ENCODE measurements at places on chromosomes 7 and 10.

- no peak for DNase-seq
Observed at GRCh38 chr10:99365736-99366135, 36.6 kb downstream of the CNNM1 start.

- no peak for DNase-seq
Observed at GRCh38 chr10:49094646-49095045, 20.7 kb downstream of the VSTM4 start.

DNA sequence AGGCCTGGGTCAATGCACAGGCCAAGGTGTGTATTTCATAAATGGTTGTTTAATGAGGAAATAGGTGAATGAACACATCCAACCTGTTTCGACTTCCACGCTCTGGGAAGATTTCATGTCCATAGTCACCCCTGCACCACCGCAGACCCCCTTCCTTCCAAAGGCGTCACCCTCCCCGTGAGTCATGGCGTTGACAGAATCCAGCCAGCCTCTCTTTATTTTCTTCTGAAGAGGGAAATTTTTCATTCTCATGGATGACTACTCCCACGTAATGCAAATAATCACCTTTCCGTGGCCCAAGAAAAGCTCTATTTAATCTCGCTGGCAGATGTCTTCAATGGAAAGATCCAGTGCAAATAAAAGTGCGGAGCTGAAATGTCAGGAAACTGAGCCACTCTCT, 75.3 kb upstream of the FOXK1 start:
- DNase-seq = no peak

DNA sequence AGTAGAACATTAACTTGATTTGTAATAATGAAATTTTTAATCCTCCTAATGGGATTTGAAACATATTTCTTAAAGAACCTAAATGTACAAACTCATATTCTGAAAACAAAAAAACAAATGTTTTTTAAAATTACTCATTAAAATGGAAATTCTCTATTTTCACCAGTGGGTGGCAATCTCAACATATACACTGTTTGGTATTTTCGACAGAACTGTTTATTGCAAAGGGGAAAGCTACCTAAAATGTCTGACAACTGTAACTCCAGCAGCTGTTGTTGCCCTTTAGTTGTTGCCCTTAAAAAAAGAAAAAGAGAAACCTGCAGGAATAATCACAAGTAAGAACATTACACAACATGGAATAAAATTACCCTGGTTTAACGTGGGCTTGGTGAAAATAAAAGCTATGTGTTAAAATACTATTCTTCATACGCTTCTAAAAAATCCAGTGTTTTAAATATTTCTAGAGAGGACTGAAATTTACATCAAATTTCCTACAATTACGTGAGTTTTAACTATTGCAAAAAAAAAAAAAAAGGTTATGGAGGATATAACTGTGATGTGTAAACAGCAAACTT, 54.5 kb downstream of the COL1A2 start:
- peak; percentile 71 for DNase-seq

DNA sequence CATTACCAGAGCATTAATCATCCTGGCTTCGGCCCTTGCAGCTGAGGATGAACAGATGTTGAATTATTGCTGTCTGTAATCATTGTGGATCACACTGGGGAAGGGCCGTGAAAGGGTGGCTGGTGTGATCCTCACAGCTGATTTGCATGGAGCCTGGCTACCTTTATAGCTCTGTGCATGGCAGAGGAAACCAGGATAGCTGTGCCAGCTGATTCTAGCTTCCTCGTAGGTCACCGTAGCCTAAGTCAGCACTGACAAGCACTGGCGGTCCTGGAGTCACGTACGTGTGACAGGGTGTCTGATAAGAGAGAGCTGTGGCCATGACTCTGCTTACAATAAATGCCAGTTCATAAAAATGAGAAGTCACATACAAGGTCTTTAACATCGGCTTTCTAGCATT, 76.5 kb downstream of the INSYN2A start:
- peak; percentile 16 for DNase-seq

DNA sequence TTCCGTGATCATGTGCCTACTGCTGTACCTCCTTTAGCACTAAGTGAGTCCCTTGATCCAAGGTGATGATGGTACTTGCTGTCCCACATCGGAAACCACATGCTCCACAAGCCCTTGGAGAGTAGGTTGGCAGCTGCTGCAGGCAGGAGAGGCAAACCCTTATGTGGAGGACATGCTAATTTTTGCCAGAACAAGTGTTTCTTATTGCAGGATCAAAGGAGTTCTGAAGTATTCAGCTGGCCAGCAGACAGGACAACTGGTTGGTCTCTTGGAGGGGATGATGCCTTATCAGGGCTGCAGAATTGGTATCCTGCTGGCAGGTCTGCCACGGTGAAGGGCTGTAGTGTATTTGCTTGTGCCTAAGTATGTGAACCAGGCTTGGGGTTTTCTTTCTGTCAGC, 36.8 kb downstream of the NACAD start:
- DNase-seq = no peak

GRCh38 chr10:4515721-4516120, 310.3 kb upstream of the AKR1E2 start:
- DNase-seq = no peak

DNA sequence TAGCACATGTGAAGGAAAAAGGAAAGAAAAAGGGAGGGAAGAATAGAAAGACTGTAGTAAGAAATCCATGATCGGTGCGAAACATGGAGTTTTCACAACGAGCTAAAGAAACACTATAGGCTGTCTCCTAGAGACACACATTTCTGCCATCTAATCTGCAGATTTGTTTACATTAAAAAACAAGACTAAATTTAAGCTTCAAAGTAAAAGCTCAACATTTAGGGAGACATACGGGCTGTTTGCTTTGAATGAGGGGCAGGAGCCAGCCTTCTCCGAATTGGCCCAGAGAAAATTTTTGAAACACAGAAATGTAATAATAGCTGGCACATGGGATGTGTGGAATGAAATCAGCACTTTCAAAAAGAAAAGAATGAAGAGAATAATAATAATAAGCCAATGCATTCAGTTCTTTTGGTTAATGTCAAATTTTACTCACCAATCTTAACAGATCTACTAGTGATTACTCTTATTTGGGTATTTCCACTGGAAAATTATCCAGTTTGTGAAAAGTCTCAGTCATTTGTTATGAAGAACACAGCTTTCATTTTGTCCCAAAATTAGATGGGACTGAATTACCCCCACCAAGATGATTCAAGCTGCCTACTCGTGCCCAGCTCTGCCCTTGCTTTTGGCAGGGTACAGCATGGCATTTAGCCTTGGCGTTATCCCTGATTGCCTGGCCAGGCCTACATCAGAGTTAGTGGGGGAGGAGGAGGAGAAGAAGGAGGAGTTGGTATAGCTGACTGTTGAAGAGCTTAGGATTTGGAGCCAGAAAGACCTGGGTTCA, 47.1 kb downstream of the MTURN start:
- DNase-seq = no peak

GRCh38 chr7:17672783-17673182, 267.5 kb downstream of the SNX13 start:
- DNase-seq = no peak

DNA sequence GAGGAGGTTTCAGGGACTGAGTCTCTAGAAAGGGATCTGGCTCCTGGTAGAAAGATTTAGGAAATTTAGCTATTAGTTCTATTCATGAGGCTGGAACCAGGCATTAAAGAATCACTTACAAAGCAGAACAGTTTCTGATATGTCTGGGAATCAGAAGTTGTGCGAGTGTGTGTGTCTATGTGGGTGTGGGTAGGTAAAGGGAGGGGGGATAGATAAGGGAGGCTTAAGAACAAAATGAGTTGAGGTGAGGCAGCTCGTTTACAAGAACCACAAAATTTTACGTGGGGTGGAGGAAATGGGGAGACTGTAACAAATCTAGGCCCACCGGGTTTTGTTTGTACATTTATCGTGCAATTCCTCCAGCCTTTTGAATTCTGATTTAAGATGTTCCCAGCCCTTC, 90.7 kb downstream of the SAMD9 start:
- DNase-seq = no peak

- no peak for DNase-seq
Observed at GRCh38 chr10:31126593-31126992, 94.9 kb upstream of the ZNF438 start.

GRCh38 chr7:13984061-13984460, 5.4 kb downstream of the ETV1 start:
- DNase-seq = no peak

- no peak for DNase-seq
Observed at GRCh38 chr10:20466731-20467130, 430.4 kb downstream of the NEBL start.

DNA sequence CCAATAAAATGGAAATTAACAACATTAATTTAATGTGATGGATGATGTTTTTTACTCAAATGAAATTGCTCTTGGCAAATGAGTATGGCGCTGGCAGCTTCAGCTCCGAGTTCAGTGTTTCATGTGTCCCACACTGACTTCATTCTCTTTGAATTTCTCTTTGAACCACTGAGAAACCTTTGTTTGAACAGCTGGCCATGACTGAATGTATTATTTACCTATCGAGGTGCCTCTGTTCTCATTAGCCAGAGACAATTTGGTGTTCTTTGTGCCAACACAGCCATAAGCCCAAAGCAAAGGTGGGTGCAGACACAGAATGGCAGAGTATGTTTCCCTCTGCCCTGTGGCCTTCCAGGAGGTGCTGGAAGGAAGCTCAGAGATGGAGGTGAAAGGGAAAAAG, 42.1 kb downstream of the TMEM178B start:
- DNase-seq = no peak

DNA sequence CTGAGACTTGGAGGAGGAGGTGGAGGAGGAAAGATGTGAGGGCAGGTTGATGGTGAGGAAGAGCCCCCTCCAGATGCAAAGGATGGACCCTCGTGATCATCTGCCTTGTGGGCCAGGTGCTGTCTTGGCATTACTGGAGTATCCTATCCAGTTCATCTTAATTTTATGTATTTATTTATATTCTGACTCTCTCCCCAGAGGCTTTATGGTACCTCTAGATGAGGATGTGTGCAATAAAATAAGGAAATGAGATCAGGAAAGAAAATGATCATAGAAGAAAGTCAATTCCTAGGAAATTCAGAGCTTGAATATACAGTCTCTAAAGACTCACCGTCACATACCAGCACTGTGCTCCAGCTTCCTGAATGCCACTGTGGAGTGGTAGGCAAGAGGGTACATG, 94.1 kb downstream of the LRRC18 start:
- DNase-seq = no peak

DNA sequence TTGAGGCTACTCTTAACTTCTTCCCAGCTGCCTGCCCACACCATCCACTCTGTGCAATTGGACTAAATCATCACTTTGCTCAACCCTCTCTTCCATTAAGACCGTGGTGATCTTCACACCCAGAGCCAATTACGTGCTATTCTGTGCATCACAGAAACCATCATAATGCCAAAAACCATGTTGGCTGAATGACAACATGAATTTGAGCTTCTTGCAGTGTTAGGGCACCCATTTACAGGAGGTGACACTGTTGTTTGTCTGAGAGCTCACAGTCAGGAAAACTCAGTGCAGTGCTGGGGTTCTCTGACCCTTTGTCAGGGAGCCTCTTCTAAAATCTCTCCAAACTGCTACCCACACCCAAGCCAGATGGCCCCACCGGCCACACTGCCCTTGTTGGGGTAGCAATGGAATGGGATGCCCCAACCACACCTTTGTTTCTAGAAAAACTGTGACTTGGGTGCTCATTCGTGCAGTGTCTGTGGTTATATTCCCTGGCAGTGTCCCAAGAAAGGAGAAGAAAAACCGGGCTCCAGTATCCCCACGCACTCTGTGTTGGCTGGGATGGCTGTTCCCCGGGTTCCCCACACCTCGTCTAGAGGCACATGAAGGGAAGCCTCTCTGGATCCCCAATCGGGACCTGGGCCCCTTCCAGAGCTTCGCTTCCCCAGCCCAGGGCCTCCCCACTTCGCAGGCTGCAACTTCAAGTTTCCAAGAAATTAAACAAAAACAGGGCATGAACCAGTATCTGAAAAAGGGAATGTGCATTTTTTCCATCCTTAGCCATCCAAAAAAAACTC, 2.0 kb upstream of the TNS3 start:
- no peak for DNase-seq

GRCh38 chr7:77950548-77950947, 152.0 kb downstream of the PHTF2 start:
- DNase-seq = no peak

GRCh38 chr7:158404031-158404761, 183.4 kb downstream of the PTPRN2 start:
- DNase-seq = no peak

DNA sequence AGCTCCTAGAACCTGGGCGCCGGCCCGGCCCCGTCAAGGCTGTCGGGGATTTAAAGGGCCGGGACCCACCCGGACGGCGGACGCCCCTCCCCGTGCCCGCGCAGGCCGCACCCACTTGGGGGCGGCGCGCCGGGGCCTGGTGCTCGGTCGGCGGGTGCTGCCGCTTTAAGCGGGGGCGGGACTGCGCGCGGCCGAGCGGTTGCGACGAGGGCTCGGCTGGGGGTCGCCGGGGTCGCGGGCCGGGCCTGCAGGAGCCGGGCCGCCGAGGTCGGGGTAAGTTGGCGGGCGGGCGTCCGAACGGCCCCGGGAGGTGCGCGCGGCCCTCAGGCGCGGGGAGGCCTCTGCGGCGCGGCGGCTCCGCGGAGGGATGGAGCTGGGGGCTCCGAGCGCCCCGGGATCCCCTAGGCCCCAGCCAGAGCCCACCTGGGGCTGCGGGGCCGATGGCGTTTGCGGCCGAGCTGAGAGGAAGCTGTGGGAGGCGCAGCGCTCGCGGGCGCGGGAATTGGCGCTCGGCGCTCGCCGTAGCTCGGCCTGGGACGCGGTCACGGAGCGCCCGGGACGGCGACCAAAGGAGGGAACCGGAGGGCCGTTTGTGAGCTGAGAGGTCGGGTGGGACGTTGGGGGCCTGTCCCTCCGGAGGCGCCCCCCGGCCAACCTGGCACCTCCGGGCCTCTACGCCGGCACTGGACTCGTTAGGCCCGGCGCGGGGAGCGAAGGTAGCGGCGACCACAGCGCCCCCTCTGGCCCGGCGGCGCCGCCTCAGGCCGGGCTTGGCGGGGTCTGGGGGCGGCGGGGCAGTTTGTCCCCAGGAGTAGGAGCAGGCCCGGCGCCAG, at the start of gene TRRAP:
TRRAP (plus strand) TSS at position 168 of the 833 bp plus-strand sequence. CDS start 2,619 bp downstream, outside the sequence.
- peak; percentile 79 for DNase-seq

GRCh38 chr7:128948976-128949760, 11.4 kb downstream of the IRF5 start:
- DNase-seq = peak; percentile 66

Data from hematopoietic multipotent progenitor cell treated with erythropoietin and hydrocortisone succinate and interleukin-3 and kit ligand, for 6 days (in vitro differentiated cells).